ENCODE measurements at places on chromosomes 11 and 22.

DNA sequence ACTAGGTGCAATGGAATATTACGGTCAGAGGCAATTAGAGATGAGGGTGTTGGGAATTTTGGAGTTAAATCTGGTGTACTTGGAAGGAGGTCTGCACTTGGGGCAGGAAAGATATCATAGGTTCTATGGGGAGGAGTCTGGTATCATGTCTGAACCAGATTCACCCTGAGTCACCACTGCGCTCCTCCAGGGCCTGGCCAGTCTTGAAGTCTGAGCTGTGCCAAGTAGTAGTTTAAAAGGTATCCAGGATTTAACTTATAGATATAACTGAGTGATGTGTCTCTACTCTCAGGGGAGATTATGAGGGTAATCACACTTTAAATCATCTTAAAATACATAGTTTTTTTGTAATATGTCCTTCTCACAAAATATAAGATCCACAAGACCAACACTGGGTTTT is 6.6 kb downstream of the CNGA4 start:
- no peak for DNase-seq

GRCh38 chr11:11148104-11148509 is 204.9 kb downstream of the CSNK2A3 start:
- no peak for DNase-seq

- DNase-seq = no peak
Observed at GRCh38 chr11:33804471-33804870, 30.2 kb upstream of the FBXO3 start.

DNA sequence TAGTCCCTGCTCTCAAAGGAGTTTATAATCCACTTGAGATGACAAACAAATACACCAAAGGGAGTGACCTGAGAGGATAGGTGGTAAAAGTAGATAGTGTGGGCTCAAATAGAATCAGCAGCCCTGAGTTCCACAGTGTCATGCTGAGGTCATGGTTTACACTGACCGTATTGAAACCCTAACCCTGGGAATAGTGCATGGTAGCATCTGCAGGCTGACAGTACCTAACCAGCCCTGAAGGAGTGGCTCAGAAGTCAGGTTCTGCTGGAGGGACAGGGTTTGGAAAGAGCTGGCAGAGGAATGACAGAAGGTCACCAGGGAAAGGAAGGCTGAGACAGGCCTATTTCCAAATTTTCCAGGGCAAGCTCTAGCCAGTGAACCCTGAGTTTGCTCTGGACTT is 9.2 kb upstream of the TMPRSS5 start:
- no peak for DNase-seq

- no peak for DNase-seq
Observed at GRCh38 chr11:88807349-88807748, 258.4 kb downstream of the GRM5 start.

GRCh38 chr11:40010011-40010410 is 1449.4 kb downstream of the LRRC4C start:
- DNase-seq = no peak

- DNase-seq = no peak
Observed at GRCh38 chr11:10319702-10320558, 15.1 kb downstream of the ADM start.

DNA sequence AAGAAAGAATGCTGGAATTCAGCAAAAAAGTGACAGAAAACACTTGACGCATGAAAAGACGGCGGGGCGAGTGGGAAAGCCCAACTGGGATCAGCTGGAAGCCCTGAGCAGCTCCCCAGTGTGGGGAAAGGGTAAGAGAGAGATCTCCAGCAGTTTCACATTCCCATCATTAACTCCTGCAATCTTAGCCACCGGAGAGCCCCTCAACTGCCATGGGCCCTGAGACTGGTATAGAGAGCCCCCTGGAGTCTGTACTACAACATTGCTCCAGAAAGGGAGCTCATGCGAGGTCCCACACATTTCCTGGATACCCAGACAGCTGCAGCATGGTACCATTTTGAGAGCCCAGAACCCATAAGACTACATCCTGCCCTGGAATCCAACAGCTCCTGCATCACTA is 31.1 kb downstream of the MRGPRX4 start:
- DNase-seq = no peak

DNA sequence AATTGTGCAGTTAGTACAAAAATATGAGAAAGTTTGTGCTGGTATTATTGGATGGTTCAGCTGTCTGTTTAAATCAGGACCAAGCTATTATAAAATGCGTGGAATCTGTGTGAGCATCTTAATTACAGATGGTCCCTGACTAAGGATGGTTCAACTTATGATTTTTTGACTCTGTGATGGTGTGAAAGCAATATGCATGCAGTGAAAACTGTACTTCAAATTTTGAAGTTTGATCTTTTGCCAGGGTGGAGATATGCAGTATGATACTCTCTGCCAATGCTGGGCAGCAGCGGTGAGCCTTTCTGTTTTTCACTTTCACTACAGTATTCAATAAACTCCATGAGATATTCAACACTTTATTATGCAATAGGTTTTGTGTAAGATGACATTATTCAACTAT is 189.3 kb downstream of the CHST1 start:
- DNase-seq = no peak

DNA sequence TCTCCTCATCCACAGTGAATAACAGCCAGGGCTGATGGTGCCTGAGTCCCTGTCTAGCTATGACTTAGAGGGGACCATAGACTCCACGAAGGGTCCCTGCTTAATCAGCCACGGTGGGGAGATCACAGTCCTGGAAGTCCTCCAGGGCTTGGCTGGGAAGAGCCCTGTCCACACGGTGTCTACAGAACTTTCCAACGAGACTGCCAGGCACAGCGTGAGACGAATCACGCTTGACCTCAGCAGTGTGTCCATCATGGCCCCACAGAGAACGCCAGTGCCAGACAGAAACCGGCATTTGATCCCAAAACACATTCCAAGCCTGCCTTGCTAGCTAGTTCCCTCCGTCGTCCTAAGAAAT is 143.4 kb downstream of the CRYBB2 start:
- no peak for DNase-seq

DNA sequence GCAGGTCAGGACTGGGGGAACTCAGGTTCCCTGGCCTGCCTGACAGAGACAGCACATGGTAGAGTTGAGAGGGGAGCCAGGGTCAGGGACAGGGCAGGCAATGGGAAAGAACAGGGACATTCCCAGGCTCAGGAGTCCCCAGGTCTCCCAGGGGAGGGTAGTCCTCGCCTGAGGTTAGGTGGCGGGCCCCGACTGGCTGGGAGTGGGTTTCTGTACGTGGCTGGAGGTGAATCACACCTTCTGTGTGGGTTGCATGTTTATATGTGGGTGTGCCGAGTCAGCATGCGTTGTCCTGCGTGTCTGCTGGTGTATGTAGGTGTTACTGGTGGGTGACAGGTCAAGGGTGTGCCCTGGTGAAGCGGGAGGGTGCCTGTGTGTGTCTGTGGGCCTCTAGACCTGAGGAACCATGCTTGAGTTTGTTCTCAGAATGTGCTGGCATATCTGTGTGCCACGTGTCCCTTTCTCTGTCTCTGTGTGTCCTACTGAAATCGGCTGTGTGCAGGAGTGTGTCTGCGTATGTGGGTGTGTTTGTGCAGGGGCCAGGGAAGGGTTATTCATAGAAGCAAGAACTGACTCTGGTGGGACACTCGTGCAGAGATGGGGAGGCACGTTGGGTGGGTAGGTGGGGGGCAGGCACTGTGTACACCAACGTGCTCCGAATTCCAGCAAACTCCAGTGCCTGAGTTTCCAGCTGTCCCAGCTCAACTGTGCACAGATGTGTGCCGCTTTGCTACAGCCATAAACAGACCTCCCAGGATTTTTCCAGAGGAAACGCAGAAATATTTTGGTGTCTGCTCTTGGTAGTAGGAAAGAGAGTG is 23.8 kb upstream of the OAF start:
- no peak for DNase-seq

- no peak for DNase-seq
Observed at GRCh38 chr11:113242767-113243397, 71.5 kb upstream of the TTC12 start.

DNA sequence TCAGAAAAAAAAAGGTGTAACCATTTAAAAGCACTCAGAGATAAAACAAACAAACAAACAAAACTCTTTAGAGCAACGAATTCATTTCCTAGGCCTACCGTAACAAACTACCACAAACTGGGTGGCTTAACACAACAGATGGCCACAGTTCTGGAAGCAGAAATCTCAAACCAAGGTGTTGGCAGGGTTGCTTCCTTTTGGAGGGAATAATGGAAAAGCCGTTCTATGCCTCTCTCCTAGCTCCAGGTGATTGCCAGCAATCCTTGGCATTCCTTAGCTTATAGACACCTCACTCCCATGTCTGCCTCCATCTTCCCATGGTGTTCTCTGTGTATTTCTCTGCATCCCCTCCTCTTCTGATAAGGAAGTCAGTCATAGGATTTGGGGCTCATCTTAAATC is 200.4 kb downstream of the RAB38 start:
- no peak for DNase-seq

- DNase-seq = no peak
Observed at GRCh38 chr11:117492578-117493251, 165.1 kb downstream of the CEP164 start.

- DNase-seq = no peak
Observed at GRCh38 chr11:134045799-134046635, 22.9 kb upstream of the JAM3 start.

DNA sequence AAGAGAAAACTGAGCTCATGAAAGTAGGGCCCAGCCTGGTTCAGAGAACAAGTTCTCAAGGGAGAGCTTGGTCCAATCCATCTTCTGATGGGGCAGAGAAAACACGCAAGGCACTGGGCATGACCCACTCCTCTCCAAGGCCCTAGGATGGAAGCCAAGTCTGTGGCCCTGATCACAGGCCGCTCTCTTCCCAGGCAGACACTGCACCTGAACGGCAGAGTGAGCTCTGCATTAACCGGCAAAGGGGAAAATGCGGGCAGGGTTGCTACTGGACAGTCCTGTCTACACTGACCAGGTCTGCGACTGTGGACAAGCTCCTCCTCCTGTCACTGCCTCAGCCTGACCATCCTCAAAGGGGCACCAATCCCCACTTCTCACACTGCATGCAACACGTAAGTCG is 49.3 kb downstream of the SGSM3 start:
- DNase-seq = no peak

GRCh38 chr11:106088896-106089295 is 11.4 kb downstream of the AASDHPPT start:
- DNase-seq = no peak

GRCh38 chr11:109123816-109124787 is 297.9 kb upstream of the C11orf87 start:
- no peak for DNase-seq

DNA sequence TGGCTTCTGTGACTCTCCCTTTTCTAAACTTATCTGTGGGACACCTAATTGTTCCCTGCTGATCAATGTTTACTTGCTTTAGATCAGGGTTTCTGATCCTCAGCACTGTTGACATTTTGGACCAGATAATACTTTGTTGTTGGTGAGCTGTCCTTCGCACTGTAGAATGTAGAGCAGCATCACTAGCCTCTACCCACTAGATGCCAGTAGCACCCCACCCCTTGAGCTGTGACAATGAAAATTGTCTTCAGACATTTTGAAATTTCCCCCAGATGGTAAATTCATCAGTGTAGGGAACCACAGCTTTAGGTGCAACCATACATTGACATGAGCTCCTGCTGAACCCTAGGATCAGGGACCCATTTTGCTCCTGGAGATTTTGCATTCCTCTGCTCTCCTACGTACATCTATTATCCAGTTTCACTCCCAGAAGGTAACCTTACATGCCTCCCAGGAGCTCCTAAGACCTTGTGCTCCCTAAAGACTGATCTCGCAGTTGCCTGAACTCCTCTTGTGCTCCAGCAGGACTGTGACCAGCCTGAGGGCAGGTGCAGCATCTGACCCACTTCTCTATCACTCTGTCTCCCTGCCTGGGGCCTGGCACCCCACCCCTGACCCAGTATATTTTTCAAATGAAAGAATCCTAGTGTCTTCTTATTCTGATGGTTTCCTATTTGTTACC is 107.8 kb downstream of the FAR1 start:
- no peak for DNase-seq

GRCh38 chr11:7520981-7521487 is 7.2 kb downstream of the PPFIBP2 start:
- no peak for DNase-seq

- no peak for DNase-seq
Observed at GRCh38 chr11:48307760-48308386, 1.9 kb downstream of the OR4S1 start.
